ENCODE measurements at places on chromosomes 12 and 14.

DNA sequence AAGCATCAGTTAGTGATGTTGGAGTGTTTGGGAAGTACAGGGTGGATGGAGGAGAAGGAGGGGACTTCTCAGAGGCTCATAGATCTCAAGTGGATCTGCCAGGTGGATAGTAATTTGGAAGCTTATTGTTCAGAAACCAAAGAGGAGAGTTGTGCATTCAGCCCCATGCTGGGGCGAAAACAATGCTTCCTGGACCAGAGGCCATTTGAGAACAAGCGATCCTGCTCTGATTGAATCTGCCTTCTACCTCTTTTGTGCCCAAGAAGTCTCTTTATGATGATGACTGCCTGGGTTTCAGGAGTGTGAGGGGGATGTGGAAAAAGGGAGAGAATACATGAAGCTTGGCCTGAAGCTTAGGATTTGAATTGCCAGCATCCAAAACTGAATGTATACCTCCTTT, 110.8 kb upstream of the SRRM4 start:
- DNase-seq = no peak

DNA sequence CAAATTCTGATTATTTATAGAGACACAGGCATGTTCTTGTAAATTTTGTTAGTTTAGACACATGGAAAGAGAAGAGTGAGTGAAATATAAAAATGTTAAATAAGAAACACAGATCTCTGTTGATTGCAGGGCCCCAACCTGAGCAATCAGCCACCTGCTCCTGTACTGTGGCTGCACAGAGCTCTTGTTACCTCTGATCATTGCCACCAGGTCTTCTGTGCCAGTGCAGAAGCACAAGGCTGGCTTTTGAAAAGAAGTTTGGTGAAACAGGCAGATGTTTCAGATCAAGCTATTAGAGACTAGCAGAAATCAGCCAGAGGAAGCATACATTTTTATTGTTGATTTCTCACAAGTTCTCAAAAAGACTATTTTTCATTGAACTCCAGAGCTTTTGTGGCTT, 434.1 kb upstream of the OR4E1 start:
- DNase-seq = no peak

GRCh38 chr14:78202163-78202562, 32.0 kb downstream of the NRXN3 start:
- no peak for DNase-seq

DNA sequence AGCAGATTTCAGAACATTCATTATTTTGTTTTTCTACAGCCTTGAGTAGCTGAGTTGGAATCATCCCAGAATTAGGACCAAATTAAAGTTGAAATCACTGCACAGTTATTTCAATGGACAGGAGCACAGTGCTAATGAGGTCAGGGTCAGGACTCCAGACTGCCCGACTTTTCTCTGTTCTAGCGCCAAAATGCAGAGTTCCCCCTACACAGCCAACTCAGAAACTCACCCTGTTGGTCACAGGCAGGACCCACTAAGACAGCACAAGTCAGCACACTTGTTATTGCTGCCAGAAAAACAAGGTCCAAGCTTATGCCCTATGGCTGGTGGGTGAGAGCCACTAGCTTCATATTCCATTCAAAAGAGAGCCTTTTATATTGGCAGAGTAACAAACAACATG, 198.1 kb upstream of the KRR1 start:
- DNase-seq = no peak

- DNase-seq = no peak
These were observed 17.4 kb downstream of the TMPO start for GRCh38 chr12:98532687-98533304.

DNA sequence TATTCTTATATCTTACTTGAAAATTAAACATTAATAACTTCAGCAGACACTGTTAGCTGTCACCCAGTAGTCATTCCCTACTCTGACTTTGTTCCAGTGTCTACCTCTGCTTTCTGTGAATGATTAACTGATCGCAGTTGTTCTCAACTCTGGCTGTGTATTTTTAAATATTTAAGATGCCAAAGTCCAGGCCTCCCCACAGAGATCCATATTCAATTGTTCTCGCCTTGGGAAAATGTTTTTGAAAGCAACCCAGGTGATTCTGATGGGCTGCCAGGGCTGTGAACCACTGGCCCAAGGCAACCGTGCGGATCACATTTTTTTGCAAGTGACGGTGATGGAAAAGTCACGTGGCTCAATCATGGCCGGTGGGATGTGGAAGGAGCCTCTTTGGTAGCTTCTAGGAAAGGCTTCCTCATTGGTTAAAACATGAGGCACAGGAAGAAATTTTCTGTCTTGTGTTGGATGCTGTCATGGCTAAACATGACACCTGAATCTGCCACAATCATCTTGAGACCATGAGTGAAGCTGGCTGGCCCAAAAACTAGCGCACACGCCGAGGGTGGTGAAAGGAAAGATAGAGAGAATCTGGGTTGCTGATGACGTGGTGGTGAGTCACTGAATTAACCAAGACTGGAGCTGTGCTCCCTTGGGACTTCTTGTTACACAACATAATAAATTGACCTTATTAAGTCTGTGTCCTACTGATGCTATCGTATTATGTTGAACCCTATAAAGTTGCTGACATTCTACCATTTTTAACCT, 37.2 kb downstream of the RDH12 start:
- DNase-seq = no peak

- no peak for DNase-seq
These were observed 581 bp downstream of the ARG2 start for GRCh38 chr14:67620217-67620785.

GRCh38 chr12:114955414-114956014, 271.5 kb upstream of the TBX3 start:
- DNase-seq = no peak

Data from activated B cell treated with CpG ODN at 0.5 μM for 24 hours (primary cell).